ENCODE measurements at places on chromosomes 3 and 15. TPM values are rescaled to one million over a fixed set of nuclear protein-coding genes. Genes with fewer than 3 reads are reported as not detected.

Gene PLA1A
- 0.58 TPM for total RNA-seq

Gene SLCO3A1
- total RNA-seq = 13.4 TPM

Gene PPM1L
- total RNA-seq = 21.6 TPM

Gene C2CD4B
- total RNA-seq = 3.2 TPM

Gene SLC15A2
- 4.3 TPM for total RNA-seq

DNA sequence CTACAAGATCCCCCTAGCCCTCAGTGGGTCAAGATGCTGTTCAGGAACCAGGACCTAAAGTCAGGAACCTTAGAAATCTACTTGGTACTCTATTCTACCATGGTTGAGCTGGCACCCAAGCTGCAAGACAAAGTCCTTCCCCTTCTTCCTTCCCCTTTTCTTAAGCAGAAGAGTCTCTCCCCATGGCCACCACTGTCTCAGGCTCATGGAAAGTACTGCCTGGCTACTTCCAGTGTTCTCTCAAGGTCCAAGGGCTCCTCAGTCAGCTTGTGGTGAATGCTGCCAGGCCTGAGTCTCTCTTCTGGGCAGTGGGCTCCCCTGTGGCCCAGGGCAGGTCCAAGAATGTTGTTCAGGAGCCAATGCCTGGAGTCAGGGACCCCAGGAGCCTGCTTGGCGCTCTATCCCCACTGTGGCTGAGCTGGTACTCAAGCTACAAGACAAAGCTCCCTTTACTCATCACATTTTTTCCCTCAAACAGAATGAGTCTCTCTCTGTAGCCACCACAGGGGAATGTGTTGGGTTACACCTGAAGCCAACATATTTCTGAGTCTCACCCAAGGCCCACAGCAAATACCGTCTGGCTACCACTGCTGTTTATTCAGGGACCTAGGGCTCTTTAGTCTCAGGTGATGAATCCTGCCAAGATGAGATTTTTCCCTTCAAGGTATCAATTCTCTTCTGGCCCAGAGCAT, 18.1 kb upstream of the SLC27A2 start:
- no peak for DNase-seq

DNA sequence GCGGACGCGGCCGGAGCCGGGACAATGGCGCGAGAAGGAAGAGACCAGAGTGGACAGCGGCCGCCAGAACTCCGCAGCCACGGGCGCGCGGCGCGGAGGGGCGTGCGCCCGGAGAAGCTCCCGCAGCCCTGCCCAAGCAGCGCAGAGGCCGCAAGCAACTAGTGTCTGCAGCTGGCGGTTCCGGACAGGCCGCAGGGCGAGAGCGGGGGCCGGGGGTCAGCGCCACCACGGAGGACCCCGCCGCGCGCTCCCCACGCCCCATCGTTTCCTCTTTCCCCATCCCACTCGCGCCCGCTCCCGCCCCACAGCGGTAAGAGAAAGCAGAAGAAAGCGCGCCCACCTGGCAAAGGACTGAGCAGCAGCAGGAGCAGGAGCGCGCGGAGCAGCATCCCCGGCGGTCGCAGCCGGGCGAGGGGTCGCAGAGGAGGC, 440 bp downstream of the PRTG start:
- DNase-seq = peak; percentile 40

DNA sequence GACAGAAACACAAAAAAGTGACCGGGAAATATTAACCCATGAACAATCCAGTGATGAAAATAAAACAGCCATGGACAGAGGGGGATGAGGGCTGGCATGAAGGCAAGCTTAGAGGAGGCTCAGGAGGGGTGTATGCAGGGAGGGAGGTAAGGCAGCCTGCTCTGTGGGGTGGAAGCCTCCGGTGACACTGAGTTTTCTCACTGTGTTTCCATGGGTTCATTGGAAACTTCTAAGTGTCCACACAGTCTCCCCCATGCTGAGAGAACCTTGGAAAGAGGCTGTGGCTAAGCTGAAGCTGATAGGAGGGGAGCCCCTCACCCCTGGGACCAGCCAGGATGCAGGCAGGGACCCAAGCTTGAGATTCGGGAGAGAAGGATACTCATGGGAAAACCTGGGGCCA, 6.8 kb upstream of the SKOR1 start:
- DNase-seq = no peak

DNA sequence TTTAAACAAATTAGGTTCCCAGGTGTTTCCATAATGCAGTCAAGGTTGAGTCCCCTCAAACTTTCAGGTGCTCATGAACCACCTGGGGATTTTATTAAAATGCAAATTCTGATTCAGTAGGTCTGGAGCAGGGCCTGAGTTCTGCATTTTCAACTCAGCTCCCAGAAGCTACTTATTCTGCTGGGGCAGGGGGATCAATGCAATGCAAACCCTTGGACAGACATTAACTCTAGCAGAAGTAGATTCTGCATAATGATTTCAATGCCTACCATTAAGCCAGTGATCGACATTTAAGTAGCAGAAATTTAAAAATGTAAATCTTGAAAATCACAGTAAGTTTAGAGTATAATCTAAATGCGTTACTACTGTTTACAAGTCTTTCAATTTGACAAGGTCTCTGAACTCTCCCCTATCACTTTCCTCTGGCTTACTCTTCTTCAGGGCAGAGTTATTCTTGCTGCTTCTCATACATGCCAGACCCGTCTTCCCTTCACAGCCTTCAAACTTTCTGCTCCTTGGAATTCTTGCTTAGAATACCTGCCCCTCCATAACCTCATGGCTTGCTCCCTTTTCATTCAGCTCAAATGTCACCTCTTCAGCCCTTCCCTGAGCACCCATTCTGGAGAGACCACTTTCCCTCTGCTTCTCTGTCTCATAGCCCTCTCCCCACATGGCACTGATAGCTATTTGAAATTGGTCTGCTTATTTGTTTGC, 19.3 kb upstream of the DPPA4 start:
- DNase-seq = no peak

DNA sequence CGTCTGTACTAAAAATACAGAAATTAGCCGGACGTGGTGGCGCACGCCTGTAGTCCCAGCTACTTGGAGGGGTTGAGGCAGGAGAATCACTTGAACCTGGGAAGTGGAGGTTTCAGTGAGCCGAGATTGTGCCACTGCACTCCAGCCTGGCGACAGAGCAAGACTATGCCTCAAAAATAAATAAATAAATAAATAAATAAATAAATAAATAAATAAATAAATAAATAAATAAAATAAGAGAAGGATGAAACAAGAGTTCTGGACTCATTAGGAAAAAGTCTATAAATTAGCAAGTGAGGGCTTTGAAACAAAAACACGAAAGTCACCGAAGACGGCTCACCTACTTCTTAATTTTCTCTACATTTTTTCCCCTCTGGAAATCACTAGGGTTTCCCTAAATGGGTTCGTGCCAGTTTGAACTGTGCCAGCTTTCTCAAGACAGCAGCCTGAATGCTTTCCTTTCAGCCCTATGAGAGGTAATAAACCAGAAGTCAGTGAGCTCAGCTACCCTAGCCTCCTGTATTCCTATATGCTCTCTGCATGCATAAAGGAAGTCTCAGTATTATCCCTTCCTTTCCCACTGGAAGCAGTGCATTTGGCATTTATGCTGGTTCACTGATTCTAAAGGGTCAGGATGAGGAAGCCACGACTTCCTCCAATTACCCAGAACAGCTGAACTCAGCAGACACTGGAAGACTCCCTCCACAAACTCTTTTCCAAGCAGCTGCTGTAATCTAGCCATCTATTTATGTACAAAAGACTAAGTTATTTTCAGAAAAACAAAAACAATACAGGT, 266.9 kb downstream of the ZBBX start:
- no peak for DNase-seq

- DNase-seq = no peak
Measured at GRCh38 chr3:181278468-181279238, 289.1 kb upstream of the DNAJC19 start.

DNA sequence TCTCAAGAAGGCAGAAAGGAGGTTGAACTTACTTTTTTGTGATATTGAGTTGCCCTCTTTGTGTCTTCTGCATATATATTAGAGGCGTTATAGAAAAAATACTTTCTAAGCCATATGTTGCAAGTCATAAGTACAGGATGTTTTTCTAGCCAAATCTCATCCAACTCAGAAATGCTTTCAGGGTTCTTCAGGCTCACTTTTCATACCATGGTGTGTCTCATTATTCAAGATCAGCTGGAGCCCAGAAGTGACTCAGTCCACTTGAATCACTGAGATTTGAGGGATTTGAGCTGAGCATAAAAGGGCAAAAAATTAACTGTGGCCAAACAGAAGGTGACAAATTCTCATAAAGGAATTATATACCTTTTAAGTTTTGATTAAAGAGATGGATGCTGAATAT, 157.3 kb downstream of the WNT5A start:
- no peak for DNase-seq

DNA sequence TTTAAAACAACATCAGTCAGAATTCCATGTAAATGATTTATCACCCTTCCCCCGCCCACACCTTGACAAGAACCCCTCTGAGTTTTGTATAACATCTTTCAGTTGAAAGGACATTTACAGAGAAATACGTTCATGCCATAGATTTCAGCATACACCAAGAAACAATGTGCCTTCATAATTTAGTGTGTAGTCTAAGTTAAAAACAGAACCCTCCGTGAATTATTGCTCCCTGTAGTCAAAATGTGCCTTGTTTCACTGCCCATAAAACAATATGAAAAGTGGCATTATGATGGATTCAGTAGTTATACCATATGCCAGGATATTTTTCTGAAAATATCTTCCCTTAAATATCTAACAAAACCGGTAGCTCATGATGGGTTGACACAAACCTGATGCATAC, 953.9 kb downstream of the GBE1 start:
- no peak for DNase-seq

GRCh38 chr15:72231833-72232478, 966 bp upstream of the PKM start:
- DNase-seq = peak; percentile 76

- no peak for DNase-seq
Measured at GRCh38 chr15:68672781-68673205, 94.0 kb downstream of the CORO2B start.

GRCh38 chr3:86333636-86334035, 657.3 kb downstream of the VGLL3 start:
- no peak for DNase-seq
